ENCODE measurements at places on chromosomes 12 and 14.
A peak's percentile ranks its signal among the peaks of the same experiment; 100 is the strongest.

DNA sequence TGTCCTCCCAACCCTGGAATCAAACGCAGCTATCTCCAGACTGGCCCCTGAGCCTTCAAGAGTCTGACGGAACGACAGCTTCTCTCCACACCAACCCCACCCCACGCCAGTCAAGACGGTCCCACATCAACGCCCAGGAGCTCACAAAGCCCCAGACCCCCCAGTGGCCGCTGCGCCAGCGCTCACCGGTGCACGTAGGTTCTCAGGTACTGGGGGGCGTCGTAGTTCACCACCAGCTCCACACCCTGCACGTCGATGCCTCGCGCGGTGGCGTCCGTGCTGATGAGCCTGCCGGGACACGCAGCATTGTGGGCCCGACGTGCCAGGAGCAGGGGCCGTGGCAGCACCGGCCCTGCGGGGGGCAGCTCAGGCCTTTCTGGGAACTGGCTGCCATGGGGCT, 4.2 kb downstream of the DDX51 start:
- DNase-seq, result no peak

GRCh38 chr12:59317598-59317997, 278.2 kb upstream of the SLC16A7 start:
- DNase-seq, result no peak

- DNase-seq, result no peak
These were observed 53.3 kb upstream of the CDKN3 start for GRCh38 chr14:54343272-54344121.

DNA sequence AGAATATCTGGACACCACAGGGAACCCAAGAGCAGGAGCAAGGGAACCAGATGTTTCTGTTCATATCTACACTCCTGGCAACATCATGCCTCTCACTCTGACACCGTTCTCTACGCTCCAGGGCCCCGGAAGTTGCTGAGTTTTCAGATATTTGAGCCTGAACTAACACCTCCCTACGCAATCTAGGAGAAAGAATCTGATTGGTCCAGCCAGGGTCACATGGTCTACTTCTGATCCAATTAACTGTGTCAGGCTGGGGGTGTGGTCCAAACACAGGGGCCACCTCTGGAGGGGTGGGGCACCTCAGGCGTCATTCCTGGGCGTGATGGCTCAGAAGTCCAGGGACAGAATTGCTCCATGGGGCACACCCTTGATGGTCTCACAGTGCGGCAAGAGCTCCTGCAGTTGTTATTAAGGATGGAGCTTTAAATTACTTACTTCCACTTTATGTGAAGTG, 165.5 kb downstream of the PTPN11 start:
- DNase-seq, result no peak

- DNase-seq, result no peak
These were observed 43.9 kb downstream of the TMTC3 start for GRCh38 chr12:88185988-88186387.

DNA sequence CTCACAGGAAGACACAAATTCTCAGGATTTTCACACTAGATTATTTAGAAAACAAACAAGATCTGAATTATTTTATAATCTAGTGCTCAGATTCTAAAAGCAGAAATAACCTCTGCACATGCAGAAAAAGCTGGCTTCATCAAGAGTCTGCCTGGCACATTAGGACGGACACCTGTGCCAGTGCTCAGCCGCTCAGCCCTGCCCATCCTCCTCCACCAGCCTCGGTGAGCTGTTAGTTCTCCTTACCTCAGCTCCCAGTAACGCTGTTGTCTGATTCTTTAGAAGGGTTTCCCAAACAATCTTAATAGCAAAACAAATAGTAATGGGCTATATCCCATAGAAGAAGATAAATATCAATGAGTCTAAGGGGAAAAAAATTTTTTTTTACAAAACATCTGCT, 27.7 kb downstream of the DUSP16 start:
- no peak for DNase-seq

DNA sequence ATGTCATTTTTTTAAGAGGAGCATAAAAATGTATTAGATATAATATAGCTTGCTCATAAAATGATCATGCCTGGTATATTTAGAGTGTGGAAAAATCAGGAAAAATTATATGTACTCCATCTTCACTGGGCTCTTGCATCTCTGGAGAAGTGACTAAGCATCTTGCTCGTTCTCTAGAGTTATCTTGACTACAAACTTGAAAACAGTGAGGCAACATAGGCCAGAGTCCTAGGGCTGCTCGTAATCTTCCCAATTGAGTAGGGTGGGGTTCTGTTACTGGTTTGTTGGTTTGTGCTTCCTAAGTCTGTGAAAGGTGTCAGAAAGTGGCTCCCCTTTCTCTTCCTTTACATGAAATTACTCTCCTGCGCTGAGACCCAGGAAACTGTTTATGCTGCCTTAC, 46.2 kb downstream of the AACS start:
- no peak for DNase-seq

DNA sequence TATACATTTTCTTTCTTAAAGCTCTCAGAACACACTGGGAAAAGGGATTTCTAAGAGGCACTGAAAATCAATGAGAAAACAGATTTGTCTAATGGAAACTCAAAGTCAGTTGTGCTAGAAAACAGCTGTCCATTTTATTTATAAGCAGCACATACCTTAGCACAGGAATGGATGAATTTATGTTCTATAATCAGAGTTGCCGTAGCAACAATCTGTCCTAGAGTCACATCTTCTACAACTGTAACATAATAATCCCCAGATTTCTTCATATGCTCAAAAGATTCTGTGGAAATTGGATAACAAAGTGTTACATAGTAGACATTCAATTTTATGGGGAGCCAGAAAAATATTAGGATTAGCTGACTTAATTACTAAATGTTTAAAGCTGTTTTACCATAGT, 9.8 kb downstream of the GNPNAT1 start:
- DNase-seq, result no peak

DNA sequence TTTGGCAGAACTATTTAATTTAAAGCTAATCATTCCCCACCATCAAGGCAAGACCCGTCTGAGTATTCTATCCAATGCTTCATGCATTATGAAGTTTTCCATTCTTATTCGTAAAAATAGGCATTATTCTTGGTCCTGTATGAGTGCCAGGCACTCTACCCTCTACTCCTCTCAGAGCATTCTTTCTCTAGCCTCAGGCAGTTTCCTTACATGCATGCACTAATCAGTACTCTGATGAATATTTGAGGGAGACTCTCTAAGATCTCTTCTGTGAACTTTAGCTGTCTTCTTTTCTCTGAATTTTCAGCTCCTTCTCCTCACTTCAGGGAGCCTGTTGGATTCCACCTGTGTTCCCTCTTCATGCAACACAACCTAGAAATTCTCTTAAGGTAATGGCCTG, 334.7 kb downstream of the RAD51B start:
- DNase-seq, result no peak

DNA sequence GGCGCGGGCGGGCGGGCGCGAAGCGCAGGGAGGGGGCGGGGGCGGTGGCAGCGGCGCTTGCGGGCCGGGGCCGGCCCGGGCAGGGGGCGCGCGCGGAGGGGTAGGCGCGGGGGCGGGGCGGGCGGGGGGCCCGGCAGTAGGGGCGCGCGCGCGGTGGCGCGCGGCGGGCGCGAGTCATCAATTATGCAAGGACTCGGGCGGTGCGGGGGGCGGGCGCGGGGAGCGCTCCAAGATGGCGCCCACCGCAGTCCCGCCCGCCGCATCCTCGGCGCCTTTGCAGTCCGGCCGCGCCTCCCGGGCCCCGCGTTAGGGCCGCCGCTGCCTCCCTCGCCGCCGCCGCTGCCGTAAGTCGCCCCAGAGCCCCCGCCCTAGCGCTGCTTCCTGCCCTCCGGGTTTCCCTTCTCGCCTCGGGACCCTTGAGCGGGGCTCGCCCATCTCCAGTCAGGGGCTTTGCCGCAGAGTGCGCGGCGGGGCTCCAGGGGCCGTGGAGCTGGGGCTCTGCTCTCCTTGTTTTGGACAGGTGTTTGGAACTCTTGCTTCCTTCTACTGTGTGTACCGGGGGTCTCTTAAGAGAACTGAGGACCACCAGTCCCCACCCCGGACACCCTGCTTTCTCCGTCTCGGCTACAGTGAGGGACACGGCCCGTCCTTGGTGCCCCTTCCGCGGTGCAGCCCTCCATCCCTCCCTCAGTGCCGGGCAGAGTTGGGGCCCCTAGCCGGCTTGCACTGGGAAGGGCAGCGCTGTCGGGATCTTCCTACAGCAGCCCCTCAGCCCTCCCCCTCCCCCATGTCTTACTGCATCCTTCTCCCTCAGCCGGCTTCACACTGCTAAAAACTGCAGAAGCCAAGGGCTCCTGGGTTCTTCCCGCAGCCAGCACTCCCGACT, at the start of gene SCN8A:
Gene SCN8A, plus strand, starts transcription at position 218 of the 886 bp plus-strand sequence. CDS start 71,585 bp downstream, outside the sequence.
- DNase-seq, result no peak

GRCh38 chr12:93568091-93568490, 4.4 kb upstream of the SOCS2 start:
- no peak for DNase-seq

DNA sequence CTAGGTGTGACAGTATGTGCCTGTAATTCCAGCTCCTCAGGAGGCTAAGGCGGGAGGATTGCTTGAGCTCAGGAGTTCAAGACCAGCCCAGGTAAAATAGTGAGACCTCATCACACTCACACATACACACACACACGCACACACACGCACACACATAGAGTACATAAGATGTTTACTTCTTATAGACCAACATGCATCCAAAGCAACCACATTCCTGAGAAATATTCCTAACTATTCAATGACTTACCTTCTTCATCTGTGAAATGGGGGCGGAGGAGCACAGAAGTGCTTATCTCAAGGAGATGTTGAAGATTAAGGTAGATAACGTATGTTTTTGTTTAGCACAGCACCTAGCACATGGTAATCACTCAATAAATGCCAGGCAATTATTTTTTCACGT, 6.4 kb downstream of the NDUFA12 start:
- no peak for DNase-seq

DNA sequence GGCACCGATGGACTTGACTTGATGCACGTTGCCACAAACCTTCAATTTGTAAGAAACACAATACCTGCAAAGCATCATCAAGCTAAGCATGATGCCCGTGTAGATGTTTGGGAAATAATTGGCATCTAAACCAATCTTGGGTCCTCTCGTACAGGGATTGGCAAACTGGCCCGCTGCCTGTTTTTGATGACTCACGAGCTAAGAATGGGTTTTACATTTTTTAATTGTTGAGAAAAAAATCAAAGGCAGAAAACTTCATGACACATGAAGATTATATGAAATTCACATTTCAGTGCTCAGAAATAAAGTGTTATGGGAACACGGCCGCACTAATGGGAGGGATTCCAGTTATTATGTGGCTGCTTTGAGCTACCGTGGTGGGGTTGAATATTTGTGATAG, 10.9 kb downstream of the MTA1 start:
- DNase-seq, result no peak

DNA sequence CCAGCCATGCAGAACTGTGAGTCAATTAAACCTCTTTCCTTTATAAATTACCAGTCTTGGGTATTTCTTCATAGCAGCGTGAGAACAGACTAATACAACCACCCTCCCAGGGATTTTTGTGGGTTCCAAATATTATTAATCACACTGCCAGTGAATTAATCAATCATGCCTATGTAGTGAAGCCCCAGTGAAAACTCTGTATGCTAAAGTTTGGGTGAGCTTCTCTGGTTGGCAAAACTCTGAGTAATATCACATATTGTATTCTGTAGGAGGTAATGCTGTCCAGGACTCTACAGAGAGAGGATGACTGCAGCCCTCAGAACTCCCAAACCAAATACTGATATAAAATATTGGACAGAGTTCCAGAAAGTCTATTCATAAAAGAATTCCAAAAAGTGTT, 216.9 kb downstream of the RPAP3 start:
- no peak for DNase-seq

DNA sequence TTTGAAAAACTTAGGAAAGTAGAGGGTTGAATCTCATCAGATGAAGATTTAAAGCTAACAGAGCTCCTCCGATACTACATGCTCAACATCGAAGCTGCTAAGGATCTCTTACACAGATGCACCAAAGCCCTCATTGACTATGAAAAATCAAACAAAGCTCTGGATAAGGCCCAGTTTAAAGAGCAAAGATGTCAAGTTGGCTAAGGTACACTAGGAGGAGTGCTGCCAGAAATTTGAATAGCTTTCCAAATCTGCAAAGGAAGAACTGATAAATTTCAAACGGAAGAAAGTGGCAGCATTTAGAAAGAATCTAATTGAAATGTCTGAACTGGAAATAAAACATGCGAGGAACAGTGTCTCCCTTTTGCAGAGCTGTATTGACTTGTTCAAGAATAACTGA, 141.2 kb downstream of the SLC5A8 start:
- no peak for DNase-seq

DNA sequence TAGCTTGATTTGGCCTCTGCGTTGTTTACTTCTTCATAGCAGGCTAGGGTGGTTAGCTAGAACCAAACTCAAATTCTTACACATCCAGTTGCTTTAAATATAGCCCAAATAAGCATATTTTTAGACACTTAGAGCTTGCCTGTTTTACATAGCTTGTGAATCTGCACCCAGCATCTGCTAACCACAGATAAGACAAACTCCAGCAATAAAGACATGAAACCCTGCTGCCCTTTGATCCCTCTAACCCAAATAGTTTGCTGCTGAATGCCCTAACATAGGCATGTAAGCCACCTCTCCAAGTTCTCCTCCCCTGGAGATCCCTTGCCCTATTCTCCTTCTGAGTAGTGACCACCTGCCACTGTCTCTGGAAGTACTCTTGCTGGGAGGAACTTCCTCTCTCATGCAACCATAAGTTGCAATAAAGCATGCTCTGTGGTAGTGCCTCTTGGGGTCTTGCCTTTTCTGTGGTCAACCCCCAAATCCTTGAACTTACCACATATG, 185.6 kb downstream of the TMEM117 start:
- no peak for DNase-seq

DNA sequence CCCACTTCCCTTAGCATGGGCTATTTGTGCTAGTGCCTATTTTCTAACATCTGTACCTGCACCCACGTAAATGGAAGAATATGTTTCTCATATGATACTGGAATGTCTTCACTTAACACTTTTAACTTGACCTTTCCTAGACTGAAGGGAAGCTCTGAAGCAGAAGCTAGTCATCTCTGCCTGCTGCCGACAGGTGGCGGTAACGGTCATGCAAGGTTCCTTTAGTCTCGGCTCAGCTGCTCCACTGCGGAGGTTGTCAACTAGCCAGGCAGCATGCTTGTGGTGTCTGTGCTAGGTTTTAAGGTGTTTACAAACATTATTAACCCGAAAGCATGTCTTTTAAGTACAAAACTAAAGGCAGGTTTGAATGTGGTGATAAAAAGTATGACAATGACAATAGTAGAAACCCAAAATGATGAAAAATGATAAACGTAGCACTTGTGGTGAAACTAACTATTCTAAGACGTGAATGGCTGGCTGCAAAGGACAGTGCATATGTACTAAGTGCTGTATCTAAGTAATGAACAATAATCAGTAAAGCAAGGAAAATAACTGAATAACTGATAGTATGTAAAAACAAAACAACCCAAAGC, 117.2 kb downstream of the GRIN2B start:
- DNase-seq, result peak; percentile 3

- no peak for DNase-seq
These were observed 1.6 kb downstream of the GABARAPL1 start for GRCh38 chr12:10214136-10214894.

DNA sequence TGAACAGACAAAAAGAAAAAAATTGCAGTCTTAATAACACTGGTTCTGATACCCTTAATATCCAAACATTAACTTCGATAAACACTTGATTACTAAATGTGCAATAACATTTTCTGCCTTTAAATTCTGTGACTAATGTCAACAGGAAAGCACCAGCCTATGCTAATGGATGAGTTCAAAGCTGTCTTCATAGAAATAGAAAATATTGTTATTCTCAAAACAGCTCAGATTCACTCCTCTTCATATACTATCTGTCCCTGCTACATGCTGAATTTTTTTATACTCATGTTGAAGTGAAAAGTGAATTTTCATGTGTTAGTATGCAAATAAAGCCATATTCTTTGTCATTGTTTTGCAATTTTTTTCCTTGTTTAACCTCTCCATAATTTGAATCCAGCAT, 13.9 kb downstream of the TAS2R43 start:
- DNase-seq, result no peak

All from bone marrow (tissue), 2 donors.